NK-92 treated with Interleukin-12 subunit alpha and Interleukin-12 subunit beta, amount 100 ng/mL, for 24 hours (cell line): ENCODE measurements at places on chromosomes 5 and 9.

DNA sequence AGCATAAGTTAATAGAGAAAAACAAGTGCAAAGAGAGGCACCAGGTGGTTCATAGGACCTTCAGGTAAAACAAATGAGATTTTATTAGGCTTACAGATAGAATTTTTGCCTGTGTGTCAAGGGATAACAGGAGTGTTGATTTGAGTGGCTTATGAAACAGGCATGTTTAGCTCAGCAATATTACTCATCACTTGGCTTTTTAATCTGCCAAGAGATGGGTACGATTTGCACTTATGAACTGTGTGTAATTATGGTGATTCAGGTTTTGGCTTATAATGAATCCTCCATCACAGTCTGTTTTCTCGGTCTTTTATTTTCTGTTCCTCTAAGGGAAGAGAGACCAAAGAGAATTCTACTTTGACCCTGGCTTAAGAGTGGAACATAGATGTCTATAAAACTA, 199.3 kb downstream of the DMRTA1 start:
- DNase-seq = no peak

DNA sequence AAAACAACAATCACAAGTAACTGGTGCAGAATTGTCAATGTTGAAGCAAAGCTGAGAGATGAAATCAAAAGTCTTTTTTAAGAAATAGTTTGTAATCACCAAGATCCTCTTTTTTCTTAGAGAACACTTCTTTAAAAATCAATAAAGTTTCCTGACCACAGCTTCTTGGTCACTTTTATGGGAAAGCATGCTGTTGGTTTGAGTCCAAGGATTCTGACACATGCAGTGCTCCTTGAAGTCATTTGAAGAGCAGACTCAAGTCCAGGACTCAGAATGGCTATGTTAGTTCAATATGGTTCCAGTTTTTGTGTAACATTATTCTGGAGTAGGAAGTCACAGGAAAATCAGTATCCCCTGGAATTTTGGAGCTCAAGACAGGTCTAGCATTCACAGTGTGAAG, 480.6 kb downstream of the NR2F1-AS1 start:
- no peak for DNase-seq

- no peak for DNase-seq
These were observed 42.3 kb downstream of the AOPEP start for GRCh38 chr9:94768766-94769165.

- no peak for DNase-seq
These were observed 77.6 kb upstream of the TMC1 start for GRCh38 chr9:72443855-72444254.
